ENCODE measurements at places on chromosomes 2 and 18.
A peak's percentile ranks its signal among the peaks of the same experiment; 100 is the strongest.

GRCh38 chr2:76446872-76447271, 736.2 kb upstream of the GCFC2 start:
- no peak for DNase-seq

- DNase-seq: no peak
These were observed 10.4 kb downstream of the TCF7L1 start for GRCh38 chr2:85143463-85144082.

- peak; percentile 58 for DNase-seq
These were observed 169.2 kb downstream of the METTL4 start for GRCh38 chr18:2402084-2402483.

- DNase-seq: no peak
These were observed 32.5 kb downstream of the TET3 start for GRCh38 chr2:74017223-74017622.

DNA sequence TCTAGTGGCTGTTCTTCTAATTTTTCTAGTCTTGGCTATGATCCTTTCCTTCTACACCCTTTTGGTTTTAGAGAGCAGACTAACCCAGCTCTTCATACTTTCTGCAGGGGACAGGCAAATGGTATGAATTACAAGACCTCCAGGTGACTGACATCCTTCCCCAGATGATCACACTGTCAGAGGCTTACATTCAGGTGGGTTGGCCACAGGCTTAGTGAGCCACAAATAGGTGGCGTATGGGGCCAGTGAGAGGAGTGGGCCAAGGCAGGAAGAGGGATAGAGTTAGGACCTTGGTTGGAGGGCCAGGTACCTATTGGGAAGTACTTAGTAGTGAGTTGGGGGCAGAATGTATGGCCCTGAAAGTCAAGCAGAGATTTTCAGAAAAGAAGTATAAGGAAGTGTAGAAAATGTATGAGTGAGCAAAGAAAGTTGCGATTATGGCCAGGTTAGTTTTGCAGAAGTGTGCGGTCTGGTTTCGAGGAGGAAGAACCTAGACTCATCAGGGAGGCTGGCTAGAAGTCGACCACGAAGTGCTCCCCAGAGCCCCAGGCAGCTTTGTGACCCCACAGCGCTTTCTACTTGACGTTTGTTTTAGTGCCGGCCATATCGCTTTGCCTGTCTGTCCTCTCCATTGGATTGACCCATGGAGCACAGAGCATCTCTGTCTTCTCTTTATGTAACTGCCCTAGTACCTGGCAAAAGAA, 20.0 kb downstream of the SFTPB start:
- DNase-seq: no peak

DNA sequence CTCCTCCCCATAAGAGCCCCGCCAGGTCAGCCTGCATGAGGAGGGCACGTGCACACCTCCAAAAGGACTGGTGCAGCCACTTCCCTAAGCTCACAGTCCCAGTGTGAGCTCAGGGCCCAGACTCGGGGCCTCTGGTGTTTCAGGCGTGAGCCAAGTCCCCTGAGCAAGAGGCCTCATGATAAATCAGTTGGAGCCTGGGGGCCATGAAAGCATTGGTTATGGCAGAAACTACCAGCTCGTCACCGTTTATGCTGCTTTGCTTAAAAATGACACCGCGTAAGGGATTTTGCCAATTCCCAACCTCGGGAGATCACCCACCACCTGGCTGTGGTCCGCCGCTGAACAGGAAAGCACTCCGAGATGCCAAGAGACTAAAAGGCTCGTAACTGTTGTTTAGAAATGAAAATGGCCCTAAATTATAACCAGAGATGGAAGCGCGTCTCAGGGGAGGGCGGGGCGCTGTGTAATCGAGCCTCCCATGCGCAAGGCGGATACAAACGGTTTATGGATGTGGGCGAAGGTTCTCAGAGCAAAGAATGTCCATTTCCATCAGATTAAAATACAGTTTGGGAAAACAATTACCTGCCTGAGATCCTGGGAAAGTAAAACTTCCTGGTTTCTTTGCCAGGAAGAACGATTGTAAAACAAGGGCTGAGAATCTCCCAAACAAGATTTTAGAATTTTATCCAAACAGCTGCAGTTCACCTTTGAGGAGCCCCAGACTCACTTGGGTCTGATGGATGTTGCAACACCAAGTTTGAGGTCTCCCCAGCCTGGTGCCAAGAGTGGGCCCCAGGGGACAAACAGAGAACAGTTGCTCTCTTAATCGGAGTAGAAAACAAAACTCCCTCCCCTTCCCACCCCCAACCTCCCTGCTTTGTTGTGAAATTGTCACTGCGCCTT, 141.4 kb downstream of the BCL2 start:
- no peak for DNase-seq

DNA sequence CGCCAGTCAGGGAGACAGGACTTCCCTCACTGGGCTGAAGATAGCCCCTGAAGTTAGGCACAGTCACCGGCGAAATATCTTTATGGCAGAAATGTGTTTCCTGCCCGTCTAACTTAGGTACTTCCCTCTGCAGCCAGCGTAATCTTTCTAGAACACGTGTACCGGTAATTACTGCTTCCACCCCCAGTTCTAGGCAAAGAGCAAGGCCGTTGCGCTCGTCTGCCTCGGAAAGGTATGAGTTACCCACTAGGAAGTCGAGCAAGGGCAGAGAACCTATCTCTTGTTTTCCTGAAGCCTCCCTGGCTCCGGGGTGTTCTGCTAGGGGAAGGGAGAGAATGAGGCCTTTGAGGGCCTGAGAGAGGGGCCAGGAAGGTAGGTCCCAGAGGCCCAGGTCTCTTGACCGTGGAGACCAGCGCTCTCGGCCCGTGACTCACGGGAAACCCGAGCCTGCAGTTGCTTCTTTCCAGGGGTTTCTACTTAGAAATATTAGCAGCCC, 70.0 kb downstream of the TWSG1 start:
- peak; percentile 16 for DNase-seq

DNA sequence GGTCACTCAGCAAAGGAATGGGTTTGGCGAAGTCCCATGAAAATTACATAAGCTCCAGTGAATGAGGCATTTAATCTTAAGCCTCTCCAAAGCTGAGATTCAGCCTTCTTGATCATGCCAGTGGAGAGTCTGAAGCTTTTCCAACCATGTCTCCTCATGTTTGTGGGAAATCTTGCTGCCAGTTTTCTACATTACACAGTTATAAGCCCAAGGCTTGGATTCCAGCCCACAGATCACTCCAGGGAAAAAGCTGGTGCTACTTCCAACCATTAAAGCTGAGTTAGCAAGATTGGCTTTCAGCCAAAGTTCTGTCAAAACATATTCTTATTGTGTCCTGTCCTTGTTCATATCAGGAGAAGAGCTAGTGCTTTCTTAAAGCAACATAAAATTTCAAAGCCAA, 293.8 kb downstream of the LRRTM4 start:
- no peak for DNase-seq
